Cardiac ventricle fibroblast (primary cell): ENCODE measurements at places on chromosomes 2 and 18. TPM values are rescaled to one million over a fixed set of nuclear protein-coding genes. Genes with fewer than 3 reads are reported as not detected.

The ANKRD36B gene
- 11.6 and 11.8 TPM in 2 replicates for total RNA-seq

The SP110 gene
- total RNA-seq = 7.7 and 15.4 TPM in 2 replicates

The TNFAIP6 gene
- total RNA-seq = 19.3 and 29.5 TPM in 2 replicates

The ZSCAN30 gene
- total RNA-seq = 9.8 and 12.2 TPM in 2 replicates

The POTEF gene
- not detected in 2 replicates for total RNA-seq

The ITGA4 gene
- 2.3 and 4.8 TPM in 2 replicates for total RNA-seq

The ANO7 gene
- total RNA-seq = 0.73 and 1.00 TPM in 2 replicates

The MARCO gene
- not detected in 2 replicates for total RNA-seq

The IRS1 gene
- total RNA-seq = 15.6 and 20.6 TPM in 2 replicates

The COPS7B gene
- 10.5 TPM in 2 replicates for total RNA-seq

The POTEC gene
- not detected in 2 replicates for total RNA-seq

The AP1S3 gene
- 0.39 and 1.3 TPM in 2 replicates for total RNA-seq

The EHBP1 gene
- total RNA-seq = 32.2 and 39.0 TPM in 2 replicates

The BOLL gene
- not detected in 2 replicates for total RNA-seq

The PSTPIP2 gene
- total RNA-seq = 2.4 and 2.5 TPM in 2 replicates

The FEV gene
- total RNA-seq = not detected in 2 replicates

The LAMA1 gene
- 16.5 and 21.8 TPM in 2 replicates for total RNA-seq

The CCDC178 gene
- 0.83 TPM in 1 of 2 replicates, not detected in the other for total RNA-seq

The FAM124B gene
- total RNA-seq = 0.39 and 0.56 TPM in 2 replicates

The RNU2-63P gene
- not detected in 2 replicates for total RNA-seq

The CPLX4 gene
- not detected in 2 replicates for total RNA-seq

The MXD1 gene
- 5.5 and 5.9 TPM in 2 replicates for total RNA-seq

The ATP5F1A gene
- total RNA-seq = 357 and 441 TPM in 2 replicates

The CACNB4 gene
- 0.93 and 1.4 TPM in 2 replicates for total RNA-seq
